Subcutaneous adipose tissue (tissue), 4 donors: ENCODE measurements at places on chromosomes 7 and 10. TPM values are rescaled to one million over a fixed set of nuclear protein-coding genes. Genes with fewer than 3 reads are reported as not detected.

STAMBPL1 gene
- 19.4 TPM for total RNA-seq

ANKMY2 gene
- total RNA-seq, result 24.9 TPM

ENO4 gene
- total RNA-seq, result 0.38 TPM

HOXA6 gene
- 5.3 TPM for total RNA-seq

GIMAP2 gene
- 10.9 TPM for total RNA-seq

POU6F2 gene
- total RNA-seq, result not detected

AASS gene
- total RNA-seq, result 68.7 TPM

FGFBP3 gene
- total RNA-seq, result 0.88 TPM

PTPN20 gene
- total RNA-seq, result 4.2 TPM

OPALIN gene
- total RNA-seq, result not detected

VPS37D gene
- 2.6 TPM for total RNA-seq

PON1 gene
- not detected for total RNA-seq

DDC gene
- total RNA-seq, result not detected

GARIN1A gene
- 2.7 TPM for total RNA-seq

ADRA2A gene
- 59.3 TPM for total RNA-seq

STK31 gene
- total RNA-seq, result 0.38 TPM

RAMP3 gene
- 70.2 TPM for total RNA-seq

VAX1 gene
- not detected for total RNA-seq

GTF2IRD1 gene
- 12.7 TPM for total RNA-seq

BPGM gene
- total RNA-seq, result 11.4 TPM

HERPUD2 gene
- 31.1 TPM for total RNA-seq

ADARB2 gene
- not detected for total RNA-seq

CNNM1 gene
- total RNA-seq, result 0.16 TPM

CLRN3 gene
- not detected for total RNA-seq

OR9A2 gene
- not detected for total RNA-seq

HTRA1 gene
- total RNA-seq, result 224 TPM

BRAT1 gene
- total RNA-seq, result 42.2 TPM

PRRT4 gene
- total RNA-seq, result 24.7 TPM

ANKRD61 gene
- total RNA-seq, result not detected

TMEM176B gene
- 43.0 TPM for total RNA-seq

DNTT gene
- not detected for total RNA-seq

SUN3 gene
- total RNA-seq, result not detected

TRIM4 gene
- 45.0 TPM for total RNA-seq

TFR2 gene
- total RNA-seq, result 0.94 TPM

PRPS1L1 gene
- total RNA-seq, result not detected

ANTXRL gene
- not detected for total RNA-seq

HABP2 gene
- not detected for total RNA-seq

CALHM3 gene
- total RNA-seq, result not detected

ADAM22 gene
- 5.8 TPM for total RNA-seq
